NCI-H1417 treated with DMSO at 0.1 percent for 48 hours (cell line): ENCODE measurements at places on chromosomes 11 and 22.

- DNase-seq, result no peak
These were observed 27.7 kb downstream of the MPPED1 start for GRCh38 chr22:43439368-43440103.

DNA sequence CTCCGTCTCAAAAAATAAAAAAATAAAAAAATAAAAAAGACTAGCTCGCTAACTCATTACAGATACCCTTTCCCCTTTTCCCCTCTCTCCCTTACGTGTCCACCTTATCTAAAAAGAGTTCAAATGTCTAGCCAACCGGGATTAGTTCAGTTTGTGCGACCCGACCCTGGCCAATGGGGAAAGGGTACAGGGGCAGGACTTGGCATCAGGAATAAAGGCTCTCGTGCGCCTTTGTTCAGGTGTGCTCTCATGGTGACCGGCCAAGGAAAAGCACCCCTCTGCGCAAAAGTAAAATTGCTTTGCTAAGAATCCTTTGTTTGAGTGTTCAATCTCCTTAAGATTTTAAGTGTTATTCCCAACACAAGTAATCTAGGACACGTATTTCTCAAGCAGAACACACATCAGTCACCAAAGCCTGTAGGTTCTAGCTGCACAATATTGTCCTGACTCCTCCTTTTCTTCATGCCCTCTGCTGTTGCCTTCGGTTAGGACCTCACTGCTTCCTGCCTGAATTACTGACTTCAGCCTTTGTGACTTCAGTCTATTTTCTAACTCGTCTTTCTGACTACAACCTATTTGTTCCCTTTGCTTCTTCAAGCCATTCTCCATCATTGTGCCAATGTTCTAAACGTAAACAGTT is 20.7 kb upstream of the CECR2 start:
- no peak for DNase-seq

GRCh38 chr11:13061294-13061990 is 52.3 kb downstream of the RASSF10 start:
- no peak for DNase-seq

DNA sequence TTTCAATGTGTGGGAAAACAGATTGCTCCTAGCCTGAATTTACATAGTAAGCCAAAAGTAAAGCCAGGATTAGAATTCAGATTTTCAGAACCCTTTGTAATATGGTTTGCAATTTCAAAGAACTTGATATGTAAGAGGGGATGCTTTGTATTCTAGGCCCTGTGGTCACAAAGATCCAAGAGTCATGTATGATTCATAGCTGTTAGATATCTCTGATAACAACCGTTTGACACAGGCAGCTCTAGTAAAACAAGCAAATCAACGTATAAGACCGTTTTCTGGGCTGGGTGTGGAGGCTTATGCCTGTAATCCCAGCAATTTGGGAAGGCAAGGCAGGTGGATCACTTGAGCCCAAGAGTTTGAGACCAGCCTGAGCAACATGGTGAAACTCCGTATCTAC is 79.6 kb downstream of the EMSY start:
- no peak for DNase-seq

DNA sequence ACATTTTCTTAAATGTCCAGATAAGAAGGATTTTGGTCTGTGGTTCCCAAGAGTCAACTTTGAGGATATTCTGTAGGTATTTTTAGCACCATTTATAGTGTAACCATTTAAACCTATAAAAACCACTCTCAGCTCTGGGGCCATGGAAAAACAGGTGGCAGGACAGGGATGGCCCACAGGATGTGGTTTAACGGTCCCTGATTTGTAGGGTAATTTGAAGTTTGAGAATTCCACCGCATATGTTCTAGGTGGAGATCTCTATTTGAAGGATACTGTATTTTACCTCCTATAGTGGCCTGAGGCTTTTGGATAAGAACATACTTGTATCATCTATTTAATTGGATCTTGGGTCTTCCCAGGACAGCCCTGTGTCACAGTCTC is 62.4 kb upstream of the IGLL5 start:
- DNase-seq, result no peak

GRCh38 chr22:40838486-40838885 is 18.0 kb downstream of the ST13 start:
- no peak for DNase-seq
